Stimulated activated CD8-positive, alpha-beta memory T cell treated with anti-CD3 and anti-CD28 coated beads, Interleukin-15, amount 100 ng/mL, for 1 hour (primary cell): ENCODE measurements at places on chromosomes 3 and 15.

GRCh38 chr15:32718227-32718820 lies 520 bp downstream of the GREM1 start:
- DNase-seq: no peak

DNA sequence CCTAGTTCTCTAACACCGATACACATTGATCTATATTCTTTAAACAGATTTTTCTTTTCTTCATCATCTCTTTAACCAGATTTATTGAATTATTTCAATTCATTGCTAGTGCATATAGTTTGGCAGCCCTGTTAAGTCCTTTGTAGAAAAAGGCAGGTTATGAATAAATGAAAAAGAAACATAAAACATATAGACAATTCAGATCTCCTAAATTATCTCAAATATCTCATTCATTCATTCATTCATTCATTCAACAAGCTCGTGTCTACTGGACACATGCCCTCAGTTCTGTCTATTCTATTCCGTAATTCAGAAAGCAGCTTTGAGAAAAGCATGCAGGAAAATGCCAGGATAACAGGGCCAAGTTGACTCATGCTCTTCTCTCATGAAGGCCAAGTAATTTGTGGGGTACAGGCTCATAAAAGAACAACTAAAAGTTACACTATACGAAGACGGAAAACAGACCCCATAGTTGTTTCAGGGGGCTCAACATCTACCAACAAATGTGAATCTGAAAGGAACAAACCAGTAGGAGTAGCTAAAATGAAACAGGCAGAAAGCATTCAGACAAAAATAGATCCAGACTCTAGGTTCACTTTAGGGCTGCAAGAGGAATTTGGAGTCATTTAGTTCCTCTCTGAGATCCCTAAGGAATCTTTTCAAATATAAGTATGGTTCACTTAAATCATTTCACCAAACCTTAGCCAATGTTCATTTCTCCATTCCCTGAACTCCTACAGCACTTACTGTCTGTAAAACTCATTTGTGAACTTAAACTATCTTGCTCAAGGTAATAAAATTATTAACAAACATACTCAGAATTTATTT lies 7.5 kb downstream of the ZNF148 start:
- no peak for DNase-seq

DNA sequence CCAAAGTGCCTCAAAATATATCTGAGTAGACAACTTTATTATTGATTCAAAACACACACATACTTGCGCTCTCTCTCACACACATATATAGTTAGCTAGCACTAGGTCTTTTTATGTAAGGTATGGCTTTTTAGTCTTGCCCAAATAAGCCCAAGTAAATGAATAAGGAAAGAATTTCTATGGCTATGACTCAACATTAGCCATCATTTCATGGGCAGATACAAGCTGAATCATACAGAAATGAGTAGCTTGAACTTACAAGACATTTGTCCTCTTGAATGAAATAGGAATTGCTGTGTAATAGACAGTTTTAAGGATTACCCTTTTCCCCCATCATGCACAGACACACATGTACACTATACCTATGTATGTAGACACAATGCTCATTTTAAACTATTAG lies 4.9 kb downstream of the CADPS start:
- DNase-seq: no peak

- DNase-seq: no peak
These were observed 26.5 kb downstream of the CD86 start for GRCh38 chr3:122081543-122082247.

GRCh38 chr3:123397050-123397590 lies 51.8 kb downstream of the ADCY5 start:
- no peak for DNase-seq

GRCh38 chr3:156396851-156397250 lies 158.1 kb downstream of the SSR3 start:
- no peak for DNase-seq

- no peak for DNase-seq
These were observed 88.4 kb upstream of the OXTR start for GRCh38 chr3:8857720-8858367.

- DNase-seq: no peak
These were observed 1.0 kb downstream of the USF3 start for GRCh38 chr3:113695431-113695785.

DNA sequence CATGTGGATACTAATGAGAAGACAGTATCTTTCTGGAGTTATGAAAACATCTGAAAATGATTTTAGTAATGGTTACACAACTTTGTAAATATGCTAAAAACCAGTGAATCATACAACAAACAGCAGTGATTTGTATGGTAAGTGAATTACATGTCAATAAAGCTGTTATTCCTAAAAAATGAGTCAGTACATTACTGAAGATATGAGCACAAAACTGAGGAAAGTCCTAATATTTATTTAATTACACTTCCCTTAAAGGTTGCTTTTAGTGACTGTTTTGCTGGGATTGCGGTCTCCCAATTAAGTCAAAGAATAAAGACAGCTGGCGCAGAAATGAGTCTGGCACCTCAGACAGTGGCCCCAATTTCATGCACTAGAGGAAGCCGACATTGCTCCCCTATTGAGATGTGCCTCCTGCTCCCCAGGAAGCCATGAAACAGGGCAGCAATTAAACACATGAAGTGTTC lies 50.9 kb upstream of the FSIP1 start:
- no peak for DNase-seq

DNA sequence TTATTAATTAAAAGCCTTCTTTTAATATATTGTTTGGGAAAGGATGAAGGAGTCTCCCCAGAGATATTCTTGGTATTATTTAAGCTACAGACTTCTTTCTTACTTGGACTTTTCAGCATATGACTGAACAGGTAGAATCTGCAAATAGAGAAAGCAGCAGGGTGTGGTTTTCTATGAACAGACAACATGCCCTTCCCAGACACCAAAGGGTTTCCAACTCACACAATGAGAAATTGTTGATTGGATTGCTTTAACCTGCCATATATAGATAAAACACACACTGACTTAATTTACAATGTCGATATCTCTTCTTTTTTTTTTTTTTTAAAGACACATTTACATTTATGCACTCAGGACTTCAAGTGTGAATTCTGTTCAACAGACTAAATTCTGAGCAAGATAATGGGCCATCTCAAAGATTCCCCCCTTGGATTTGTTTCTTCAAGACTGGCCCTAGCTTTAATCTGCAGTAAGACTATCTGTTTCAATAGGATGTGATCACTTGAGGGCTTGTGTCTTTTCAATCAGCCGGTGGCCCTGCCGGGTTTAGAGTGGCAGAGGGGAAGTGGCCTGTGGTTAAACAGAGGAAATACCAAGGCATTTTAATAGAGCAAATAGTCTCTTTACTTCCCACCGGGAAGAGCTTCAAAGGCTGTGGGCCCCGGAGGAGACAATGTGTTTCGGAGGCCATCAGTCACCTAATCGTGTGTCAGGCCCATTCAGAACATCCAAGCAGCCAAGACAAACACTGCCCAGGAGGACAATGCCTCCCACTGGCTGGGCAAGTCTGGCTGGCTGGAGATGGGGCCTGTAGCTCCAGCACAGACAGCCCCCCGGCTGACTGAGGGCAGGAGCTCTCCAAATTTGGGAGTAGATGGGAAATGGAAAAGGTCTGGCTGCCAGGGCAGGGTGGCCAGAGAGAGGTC lies 6.1 kb downstream of the IL17RD start:
- DNase-seq: no peak

GRCh38 chr15:76059320-76060117 lies at the start of gene TMEM266:
TSS of gene TMEM266 (plus strand) at chr15:76059985. CDS start at chr15:76134264, 74,279 bp downstream.
- DNase-seq: no peak

DNA sequence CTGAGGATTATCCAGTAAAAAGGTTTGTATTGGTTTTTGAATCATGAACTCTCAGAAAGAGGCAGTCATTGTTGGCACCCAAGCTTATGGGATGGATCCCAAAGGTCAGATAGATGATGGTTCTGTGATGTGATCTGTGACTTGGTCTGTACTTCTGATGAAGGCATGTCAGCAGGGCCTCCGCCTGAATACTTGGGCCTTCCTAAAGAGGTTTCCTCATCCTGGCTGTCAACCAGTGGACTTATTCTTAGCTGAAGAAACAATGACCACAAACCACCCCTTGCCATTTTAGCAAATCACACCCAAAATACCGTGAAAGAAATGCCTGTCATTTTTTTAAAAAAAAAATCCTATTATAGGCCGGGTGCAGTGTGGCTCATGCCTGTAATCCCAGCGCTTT lies 48.2 kb upstream of the SLC9A9 start:
- no peak for DNase-seq
